Activated naive CD4-positive, alpha-beta T cell (primary cell): ENCODE measurements at places on chromosomes 12 and 14.

DNA sequence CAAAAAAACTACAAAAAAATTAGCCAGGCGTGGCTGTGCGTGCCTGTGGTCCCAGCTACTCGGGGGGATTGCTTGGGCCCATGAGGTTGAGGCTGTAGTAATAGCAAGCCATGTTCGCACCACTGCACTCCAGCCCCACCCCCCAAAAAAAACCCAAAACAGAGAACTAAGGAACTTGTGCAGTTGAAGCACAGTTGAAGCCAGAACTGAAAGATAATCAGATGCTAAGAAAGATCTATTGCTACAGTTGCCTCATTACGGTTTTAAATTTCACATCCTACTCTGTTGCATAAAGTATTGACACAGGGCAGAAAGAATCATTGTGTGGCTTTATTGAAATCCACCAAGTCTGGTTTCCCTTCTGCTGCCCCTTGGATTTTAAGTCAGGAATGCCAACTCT, 3.8 kb downstream of the CS start:
- no peak for DNase-seq

DNA sequence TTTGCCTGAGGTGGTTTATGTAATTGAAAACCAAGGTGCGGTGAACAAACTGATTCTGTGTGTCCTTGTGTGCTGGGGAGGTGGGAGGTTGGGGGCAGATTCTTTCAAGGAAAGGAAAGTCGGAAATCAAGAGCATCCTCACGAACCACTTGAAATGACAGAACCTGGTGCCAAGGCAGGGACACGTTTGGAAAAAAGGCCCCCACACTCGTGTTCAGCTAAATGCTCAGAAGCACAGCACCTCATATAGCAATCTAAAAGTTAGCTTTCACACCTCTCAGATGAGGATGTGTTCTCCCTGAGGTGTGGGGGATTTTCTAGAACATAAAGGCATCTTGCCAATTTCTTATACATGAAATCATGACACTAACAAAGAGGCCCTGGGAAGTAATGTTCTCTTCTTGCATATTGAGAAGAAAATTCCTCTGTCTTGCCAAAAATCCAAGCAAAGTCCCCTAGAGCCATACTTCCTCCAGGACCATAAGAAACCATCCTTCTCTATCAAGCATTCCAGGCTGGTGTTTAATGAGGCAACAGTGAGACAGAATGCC, 119.6 kb downstream of the PLXNC1 start:
- no peak for DNase-seq

GRCh38 chr14:36451310-36452065, 68.5 kb downstream of the NKX2-1 start:
- no peak for DNase-seq

GRCh38 chr14:69980457-69981425, 101.5 kb downstream of the SMOC1 start:
- no peak for DNase-seq

DNA sequence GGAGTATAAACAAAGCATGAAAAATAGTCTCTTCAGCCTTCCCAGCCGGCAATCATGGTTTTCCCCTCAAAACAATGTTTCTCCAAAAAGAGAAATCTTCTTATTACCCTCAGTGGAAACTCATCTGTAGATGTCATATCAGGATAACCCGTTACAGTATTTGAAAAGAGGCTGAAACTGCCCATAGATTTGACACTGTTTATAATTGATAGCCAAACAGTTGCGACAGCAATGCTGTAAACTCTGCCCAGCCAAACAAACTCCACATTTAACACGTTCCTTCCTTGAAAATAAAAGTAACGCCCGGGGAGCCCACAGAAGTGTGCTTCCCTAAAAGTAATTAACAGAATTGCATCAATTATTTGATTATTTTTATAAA, 201.3 kb upstream of the FOXN3 start:
- no peak for DNase-seq

DNA sequence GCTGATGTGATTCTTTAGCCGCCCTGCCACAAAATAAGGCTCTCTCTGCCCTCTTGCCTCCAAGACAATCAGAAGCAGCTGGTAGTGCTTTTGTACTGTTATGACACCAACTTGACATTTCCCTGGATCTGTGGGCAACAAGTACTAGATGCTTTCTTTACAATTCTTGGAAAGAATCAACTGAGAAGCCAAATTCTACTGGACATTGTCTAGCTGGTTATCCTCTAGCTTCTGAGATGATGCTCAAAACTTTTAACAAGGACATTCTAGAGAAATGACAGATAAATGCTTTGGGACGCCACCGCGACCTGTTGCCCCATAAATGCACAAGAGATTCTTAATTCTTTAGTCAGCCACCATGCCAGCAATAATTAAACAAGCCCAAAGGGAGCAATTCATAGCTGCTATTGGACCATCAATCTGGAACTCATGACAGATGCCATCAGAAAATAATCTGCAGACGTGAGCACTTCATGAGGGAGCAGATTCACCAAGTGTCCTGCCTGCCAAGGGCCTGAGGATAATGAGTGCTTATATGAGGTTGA, 22.8 kb downstream of the FMNL3 start:
- no peak for DNase-seq

GRCh38 chr14:63444588-63444987, 98.6 kb downstream of the PPP2R5E start:
- no peak for DNase-seq

DNA sequence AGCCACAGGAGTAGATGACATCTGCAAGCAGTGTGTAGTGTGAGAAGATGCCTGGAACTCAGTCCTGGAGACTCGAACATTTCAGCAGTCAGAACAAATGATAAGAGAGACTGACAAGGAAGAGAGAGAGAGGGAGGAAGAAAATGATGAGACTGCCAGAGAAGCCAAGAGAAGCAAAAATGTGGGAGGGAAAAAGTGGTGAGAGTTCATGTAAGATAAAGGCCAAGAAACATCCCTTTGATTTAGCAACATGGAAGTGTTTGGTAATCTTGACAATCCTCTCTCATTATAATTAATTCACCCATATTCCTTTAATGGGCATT, 42.6 kb downstream of the LIMA1 start:
- DNase-seq = no peak

DNA sequence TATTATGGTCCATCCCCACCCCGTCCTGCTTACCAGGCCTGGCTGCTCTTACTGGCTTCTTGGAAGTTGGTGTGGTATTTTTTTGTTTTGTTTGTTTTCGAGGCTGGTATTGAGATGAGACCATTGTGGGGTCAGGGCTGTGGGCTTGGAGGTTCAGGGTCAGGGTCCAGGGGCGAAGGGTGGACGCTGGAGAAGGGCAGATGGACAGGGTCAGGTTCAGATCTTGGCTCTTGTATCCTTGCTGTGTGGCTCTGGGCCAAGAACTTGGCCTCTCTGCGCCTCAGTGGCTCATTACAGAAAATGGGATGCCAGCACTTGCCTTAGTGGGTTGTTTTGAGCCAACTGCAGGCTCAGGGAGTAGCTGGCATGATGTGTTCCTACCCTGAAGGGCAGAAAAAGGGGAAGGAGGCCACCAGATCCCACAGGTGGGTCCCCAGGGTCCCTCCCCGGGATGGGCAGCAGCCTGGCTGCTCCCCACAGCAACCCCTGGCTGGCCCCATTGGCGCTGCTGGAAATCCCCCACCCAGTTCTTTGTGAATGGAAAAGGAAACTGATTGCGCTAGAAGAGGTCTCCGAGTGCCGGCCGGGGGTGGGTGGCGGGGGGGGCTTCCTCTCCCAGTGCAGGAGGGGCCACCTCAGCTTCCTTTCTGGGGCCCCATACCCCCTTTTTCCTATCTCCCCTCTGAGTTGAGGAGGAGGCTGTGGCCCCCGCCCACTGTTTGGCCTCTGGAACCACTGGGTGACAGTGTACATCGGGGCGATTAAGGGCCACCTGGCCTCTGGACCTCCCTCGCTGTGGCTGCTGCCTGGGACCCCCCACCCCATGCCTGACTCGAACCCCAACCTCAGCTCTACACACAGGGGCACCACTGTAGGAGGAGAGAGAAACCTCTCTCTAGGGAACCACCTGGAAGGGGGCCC, 25.0 kb downstream of the SH2B3 start:
- DNase-seq = peak; percentile 18

DNA sequence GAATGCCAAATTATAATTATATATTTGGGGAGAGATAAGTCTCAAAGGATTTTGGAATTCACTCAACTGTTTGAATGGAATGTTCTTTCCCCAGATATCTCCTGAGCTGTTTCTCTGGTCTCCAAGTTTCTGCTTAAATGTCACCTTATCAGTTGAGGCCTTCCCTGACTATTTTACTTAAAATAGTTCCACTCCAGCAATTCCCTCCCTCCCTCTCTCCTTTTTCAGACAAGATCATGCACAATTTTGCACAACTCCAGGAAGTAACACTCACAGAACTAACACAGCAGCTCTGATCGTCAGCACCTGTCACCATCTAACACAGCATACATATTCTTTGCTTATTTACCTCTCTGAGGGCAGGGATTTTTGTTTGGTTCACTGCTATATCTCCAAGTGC, 12.5 kb downstream of the BTG1 start:
- no peak for DNase-seq

- DNase-seq = no peak
These were observed 191.9 kb downstream of the NUBPL start for GRCh38 chr14:31752867-31753661.

- no peak for DNase-seq
These were observed 62.2 kb upstream of the CAPRIN2 start for GRCh38 chr12:30816742-30817465.

DNA sequence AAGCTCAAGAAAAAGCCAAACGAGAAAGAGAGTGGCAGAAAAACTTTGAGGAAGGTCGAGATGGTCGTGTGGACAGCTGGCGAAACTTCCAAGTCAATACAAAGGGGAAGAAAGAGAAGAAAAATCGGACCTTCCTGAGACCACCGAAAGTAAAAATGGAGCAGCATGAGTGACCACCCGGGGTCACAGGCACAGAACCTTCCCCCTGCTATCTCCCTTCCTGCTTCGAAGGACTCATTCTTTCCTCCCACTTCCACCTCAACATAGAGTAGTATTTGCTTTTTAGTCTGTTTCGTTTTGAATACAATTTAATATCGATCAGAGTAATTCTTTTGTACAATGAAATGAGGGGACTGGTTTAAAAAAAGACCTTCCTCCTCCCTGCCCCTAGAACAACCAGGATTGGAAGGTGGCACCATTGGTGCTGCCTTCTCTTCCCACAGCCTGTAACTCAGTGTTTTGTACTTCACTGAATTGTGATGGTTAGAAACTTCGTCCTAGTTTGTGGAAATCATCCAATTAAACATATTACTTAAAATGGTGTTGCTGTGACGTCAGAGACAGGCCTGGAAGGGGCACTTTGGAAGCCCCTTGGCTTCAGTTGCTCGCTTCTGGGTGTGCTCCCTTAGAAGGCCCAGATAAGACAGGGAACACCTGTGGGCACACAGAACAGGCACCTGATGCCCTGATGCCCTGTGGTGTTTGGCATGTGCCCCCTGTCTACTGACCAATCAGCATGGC, 26.1 kb upstream of the NFKBIA start:
- no peak for DNase-seq

DNA sequence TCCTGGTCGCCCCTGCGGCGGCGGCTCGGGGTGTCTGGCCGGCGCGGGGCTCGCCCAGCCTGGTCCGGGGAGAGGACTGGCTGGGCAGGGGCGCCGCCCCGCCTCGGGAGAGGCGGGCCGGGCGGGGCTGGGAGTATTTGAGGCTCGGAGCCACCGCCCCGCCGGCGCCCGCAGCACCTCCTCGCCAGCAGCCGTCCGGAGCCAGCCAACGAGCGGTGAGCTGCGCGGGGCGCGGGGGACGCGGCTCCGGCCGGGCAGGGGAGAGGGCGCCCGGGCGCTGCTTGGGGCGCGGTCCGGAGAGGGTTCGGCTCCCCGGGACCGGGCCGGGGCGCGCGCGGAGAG, at the start of gene LGALS3:
Gene LGALS3 (plus strand): TSS at position 167 of the 342 bp plus-strand sequence. CDS start 8,122 bp downstream, outside the sequence.
- DNase-seq = no peak

DNA sequence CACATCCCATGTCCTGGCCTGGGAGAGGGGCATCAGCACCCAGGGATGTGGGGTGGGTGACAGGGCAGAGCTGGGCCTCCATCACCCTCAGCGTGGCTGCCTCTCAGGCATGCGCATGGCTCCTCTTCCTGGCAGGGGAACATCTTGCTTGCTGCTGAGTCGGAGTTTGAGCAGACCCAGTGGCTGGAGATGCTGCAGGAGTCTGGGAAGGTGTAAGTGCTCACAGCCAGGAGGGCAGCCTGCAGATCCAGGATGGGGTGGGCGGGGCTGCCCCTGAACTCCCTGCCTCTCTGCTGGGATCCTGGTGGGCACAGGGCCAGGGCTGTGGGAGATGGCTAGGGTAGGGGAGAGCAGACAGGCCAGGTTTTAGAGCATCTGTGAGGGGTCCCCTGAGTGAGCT, 16.2 kb downstream of the PLEKHD1 start:
- no peak for DNase-seq

GRCh38 chr12:12380949-12381593, 24.2 kb downstream of the BORCS5 start:
- DNase-seq = no peak

GRCh38 chr14:93892923-93893558, 34.1 kb upstream of the FAM181A start:
- DNase-seq = peak; percentile 62

GRCh38 chr14:30332374-30332773, 226.6 kb upstream of the G2E3 start:
- DNase-seq = no peak

DNA sequence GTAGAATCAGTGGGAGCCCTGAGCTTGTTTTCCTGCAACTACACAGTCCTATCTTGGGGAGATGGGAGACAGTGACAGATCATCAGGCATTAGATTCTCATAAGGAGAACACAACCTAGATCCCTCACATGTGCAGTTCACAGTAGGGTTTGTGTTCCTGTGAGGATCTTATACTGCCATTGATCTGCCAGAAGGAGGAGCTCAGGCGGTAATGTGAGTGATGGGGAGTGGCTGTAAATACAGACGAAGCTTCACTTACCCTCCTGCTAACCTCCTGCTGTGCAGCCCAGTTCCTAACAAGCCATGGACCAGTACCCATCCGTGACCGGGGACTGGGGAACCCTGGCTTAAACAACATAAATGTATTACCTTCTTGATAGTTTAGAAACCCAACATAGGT, 1034.1 kb downstream of the BCL11B start:
- no peak for DNase-seq

GRCh38 chr12:105406497-105406896, 76.0 kb downstream of the C12orf75 start:
- no peak for DNase-seq

DNA sequence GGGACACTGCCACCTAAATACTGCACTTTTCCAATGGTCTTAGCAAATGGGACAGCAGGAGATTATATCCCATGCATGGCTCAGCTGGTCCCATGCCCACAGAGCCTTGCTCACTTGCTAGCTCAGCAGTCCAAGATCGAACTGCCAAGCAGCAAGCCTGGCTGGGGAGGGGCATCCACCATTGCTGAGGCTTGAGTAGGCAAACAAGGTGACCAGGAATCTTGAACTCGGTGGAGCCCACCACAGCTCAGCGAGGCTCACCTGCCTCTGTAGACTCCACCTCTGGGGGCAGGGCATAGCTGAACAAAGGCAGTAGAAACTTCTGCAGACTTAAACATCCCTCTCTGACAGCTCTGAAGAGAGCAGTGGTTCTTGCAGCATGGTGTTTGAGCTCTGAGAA, 370.8 kb upstream of the MGAT4C start:
- no peak for DNase-seq

DNA sequence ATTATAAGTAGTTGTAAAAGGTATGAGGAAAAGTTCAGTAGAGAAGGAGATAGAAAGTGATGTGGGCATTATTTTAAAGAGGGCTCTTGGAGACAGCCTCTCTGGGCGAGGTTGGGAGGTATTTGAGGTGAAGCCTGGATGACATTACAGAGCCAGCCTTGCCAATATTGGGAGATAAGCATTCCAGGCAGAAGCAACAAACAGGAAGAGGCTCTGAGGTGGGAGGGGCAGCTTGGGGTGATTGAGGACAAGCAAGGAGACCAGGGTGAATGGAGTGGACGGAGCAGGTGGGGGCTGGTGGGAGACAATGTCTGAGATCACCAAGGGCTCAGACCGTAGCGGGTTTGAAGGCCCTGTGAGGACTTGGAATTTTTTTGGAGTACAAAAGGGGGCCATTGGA, 87.3 kb downstream of the DYRK2 start:
- DNase-seq = no peak
